NCI-H2029 treated with DMSO at 0.1 percent for 48 hours (cell line): ENCODE measurements at places on chromosomes 12 and 14.

DNA sequence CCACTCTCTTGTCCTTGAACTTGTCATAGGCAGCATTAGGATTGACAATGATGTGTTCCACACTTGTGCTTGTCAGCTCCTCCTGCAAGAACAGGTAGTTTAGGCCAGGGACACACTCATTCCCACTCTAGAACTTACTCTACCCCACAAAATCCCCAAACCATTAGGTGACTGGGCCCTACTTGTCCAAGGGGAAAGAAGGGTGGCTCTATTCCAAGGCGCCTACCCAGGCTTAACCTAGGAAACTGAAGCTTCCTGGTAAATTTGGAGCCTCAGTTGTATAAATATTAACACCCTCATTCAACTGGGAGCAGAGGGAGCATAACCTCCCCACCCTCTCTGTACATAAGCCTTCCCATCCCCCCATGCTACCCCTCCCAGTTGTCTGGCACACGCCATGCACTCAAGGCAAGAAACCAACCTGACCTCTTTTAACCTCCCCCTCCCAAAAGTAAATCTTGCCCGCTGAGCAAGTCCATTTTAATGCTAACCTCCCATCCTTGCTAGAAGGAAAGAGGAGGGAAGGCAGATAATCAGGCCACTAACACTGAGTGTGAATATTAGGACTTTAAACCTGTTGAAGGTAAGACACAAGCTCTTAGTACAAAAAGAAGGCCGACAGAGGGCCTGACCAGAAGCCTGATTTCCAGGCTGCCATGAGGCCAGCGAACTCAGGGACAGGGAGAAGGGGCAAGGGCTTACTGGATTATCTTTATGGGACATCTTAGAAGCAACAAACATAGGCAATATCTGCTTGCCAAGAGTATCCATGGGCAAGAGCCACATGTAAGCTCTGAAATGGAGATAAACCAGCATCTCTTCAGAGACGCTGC lies 11.0 kb downstream of the DCTN2 start:
- DNase-seq = no peak

GRCh38 chr12:4806439-4807115 lies 86.4 kb downstream of the GALNT8 start:
- no peak for DNase-seq

- DNase-seq = no peak
Observed at GRCh38 chr14:32932302-32932913, 6.3 kb upstream of the NPAS3 start.

DNA sequence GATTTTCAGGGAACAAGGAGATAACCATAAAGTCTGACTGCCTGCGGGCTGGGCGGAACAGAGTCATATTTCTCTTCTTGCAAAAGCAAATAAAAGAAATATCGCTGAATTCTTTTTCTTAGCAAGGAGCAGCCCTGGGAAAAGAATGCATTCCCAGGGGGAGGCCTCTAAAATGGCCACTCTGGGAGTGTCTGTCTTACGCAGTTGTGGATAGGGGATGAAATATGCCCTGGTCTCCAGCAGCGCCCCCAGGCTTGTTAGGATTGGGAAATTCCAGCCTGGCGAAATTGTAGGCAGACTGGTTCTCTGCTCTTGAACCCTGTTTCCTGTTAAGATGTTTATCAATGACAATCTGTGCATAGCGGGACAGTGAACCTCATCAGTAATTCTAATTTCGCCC lies 40.5 kb downstream of the PCNX1 start:
- no peak for DNase-seq

- no peak for DNase-seq
Observed at GRCh38 chr14:27605282-27605681, 1007.4 kb upstream of the NOVA1 start.

GRCh38 chr12:23352670-23353069 lies 596.8 kb downstream of the SOX5 start:
- DNase-seq = no peak

- DNase-seq = no peak
Observed at GRCh38 chr14:48735607-48736006, 850.6 kb downstream of the RPS29 start.

- no peak for DNase-seq
Observed at GRCh38 chr14:65431245-65431644, 18.7 kb downstream of the FUT8 start.

GRCh38 chr12:57521525-57522010 lies 1.1 kb upstream of the MBD6 start:
- no peak for DNase-seq

- DNase-seq = no peak
Observed at GRCh38 chr12:123142921-123143735, 7.8 kb downstream of the PITPNM2 start.

DNA sequence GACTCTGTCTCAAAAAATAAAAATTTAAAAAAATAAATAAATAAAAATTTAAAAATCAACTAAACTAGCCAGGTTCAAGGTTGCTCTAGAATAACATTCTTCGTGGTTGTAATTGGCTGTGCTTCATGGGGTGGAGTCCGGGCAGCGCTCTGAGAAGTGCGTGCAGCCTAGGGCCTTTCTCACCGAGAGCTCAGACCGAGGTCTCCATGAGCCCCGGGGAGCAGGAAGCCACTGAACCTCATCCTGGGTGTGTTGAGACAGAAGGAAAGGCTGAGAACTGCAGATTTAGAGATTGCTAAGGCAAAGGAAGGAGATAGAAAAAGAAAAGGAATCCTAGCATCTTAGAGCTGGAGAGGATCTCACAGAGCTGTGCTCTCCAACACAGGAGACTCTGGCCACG lies 14.7 kb downstream of the P2RX4 start:
- no peak for DNase-seq

- no peak for DNase-seq
Observed at GRCh38 chr12:97131220-97131981, 224.3 kb downstream of the NEDD1 start.
